ENCODE measurements at places on chromosomes 12 and 14.

DNA sequence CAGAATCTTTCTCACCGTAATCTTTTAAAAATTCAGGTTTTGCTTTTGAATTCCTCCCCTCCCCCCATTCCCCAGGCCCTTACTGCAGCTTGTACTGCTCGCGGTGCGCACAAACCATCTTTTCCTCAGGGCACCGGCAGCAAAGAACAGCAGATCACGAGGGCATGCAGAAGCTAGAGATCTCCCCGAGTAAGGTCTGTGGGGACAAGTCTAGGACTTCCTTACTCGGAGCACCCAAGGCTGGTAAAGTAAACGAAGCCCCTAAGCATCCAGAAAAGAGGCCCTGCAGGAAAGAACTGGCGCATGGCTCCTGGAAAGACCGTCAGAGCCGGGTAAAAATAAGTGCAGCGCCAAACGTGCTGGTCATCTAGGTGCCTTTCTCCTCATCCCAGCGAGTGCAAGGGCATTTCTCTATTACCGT lies 727 bp downstream of the LDHB start:
- DNase-seq, result no peak

DNA sequence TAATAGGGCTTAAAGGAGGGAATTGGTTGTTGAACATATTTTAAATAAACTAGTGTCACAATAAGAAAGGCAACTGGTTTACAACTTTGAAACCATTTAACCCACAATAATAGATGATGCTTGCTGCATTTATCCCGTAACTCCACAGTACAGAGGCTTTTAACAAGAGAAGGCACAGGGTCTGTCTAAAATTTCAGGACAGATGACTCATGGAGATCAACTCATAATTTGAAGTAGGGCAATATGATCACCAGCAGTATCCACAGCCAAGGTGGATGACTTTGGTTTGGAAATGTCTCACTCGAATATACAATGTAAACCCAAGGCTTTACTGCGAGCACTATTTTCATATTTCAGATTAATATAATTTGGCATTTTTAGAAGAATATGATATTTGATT lies 340.2 kb downstream of the LRIG3 start:
- DNase-seq, result no peak

DNA sequence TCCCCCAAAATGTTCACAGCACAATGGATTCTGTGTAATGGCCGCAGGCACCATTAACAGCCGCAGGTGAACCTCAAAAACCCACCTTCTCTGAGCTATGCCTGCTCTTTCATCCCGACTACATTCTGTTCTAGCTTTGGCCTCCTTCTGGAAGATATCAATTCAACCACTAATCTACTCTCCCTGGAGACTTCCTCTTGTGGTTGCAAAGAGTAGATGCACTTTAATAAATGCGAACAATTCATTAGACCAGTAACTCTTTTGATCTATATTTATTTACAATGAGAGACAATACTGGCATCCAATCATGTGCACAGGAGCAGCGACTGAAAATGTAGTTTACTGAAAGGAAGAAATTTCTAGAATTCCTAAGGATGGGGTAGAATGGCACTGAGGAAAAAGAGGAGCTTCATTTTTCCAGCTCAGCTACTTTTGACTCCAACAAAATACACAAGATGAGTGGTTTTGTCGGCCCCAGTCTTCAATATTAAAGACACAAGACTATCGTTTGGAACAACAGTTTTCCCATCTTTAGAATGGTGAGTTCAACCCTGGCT lies 5.3 kb downstream of the GRIN2B start:
- no peak for DNase-seq

GRCh38 chr14:72614891-72615415 lies 278.9 kb downstream of the DPF3 start:
- no peak for DNase-seq

- DNase-seq, result no peak
Measured at GRCh38 chr12:6306151-6306550, 4.3 kb upstream of the PLEKHG6 start.

All from stimulated activated CD4-positive, alpha-beta T cell treated with anti-CD3 and anti-CD28 coated beads, Interleukin-15, amount 100 ng/mL, for 1 hour (primary cell).